ENCODE measurements at places on chromosomes 7 and 10.

DNA sequence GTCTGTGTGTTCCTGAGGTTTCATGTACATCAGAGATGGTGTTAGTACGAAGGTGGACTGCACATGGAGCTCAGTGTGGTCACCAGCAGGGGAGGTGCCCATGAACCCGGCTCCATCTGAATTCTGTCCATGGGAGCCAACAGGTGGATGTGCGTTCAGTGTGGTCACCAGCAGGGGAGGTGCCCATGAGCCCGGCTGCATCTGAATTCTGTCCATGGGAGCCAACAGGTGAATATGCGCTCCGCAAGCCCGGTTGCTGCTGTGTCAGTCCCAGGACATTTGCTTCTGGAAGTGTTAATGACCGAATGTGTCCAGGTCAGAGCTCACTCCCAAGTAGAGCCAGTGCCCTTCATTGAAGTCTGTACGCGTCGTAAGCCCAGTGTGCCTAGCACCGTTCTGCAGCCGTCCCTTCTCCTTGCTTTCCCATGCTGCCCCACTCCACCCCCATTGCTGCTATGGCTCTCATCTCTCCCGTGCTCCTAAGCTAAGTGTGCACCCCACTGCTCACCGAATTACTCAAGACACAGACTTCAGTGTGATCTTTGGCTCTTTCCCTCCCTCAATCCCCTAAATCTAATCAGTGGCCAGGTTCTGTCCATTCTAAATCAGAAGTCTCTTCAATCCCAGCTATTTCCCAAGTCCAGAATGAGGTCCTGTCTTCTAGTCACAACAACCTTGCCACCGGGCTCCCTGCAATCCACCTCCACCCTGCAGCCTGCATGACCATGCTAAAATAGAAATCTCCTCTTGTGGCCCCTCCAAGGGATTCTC is 352.4 kb downstream of the TCERG1L start:
- no peak for DNase-seq

GRCh38 chr7:149662591-149663095 is 110.7 kb downstream of the ZNF467 start:
- DNase-seq = peak; percentile 48

DNA sequence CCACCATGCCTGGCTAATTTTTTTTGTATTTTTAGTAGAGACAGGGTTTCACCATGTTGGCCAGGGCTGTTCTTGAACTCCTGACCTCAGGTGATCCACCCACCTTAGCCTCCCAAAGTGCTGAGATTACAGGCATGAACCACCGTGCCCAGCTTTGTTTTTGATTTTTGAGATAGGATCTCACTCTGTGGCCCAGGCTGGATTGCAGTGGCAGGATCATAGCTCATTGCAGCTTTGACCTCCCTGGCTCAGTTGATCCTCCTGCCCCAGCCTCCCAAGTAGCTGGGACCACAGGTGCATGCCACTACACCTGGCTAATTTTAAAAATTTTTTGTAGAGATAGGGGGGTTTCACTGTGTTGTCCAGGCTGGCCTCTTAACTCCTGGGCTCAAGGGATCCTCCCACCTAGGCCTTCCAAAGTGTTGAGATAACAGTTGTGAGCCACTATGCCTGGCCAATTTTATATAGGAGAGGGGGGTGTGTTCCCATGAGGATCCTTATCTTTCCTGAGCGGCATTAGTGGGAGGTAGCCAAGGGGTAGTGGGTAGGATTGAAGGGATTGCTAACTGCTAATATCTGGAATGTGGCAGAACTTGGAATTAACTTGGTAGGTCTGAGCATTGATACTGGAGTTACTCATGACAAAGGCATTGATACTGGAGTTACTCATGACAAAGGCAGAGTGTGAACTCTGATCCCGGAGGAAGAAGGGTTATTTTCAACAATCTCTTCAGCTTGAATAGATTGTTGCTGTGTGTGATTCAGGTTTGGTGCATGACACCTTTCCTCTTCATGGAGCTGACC is 1.0 kb upstream of the NOLC1 start:
- no peak for DNase-seq

- DNase-seq = peak; percentile 22
These were observed 722 bp downstream of the DENND10 start for GRCh38 chr10:119104654-119105015.

DNA sequence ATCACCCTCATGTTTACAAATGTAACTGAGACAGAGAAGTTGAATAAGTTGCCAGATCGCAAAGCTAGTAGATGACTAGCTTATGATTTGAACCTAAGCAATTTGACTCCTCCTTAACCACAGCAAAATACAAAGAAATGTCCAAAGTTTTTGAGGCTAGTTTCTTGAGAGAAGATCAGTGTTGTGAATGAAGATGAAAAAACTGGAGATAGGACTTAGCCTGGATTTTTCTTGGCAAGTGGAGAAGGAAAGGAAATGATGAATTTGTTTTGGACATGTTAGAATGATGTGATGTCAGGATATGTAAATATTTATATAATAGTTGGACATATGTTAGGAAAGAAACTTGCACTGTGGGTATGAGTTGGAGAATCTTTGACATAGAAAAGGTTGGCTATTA is 149.8 kb downstream of the LSMEM1 start:
- no peak for DNase-seq

DNA sequence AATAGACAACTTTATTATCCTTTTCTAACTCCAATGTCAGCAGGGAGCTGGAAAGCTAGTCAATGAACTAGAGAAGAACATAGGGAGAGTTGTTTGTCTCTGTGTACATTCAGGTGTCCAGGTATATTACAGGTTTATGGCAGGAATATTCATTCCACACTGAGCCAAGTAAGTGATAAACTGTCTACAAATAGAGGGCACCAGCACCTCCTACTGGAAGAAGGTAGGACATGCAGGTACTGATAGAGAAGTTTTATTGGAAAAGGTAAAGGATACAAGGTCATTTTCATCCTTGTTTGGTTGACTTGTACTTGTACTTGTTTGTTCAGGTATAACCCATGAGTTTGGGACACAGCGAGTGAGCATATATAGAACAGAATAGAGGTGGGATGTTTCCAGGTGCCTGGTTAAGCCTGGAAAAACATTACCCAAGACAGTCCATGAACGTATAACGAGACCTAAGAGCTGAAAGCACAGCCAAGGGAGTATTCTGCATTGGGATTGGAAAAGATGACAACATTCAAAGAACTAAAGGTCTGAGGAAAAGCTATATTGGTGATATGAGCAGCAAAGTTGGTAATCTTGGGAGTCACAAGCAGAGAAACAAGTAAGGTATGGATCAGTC is 61.4 kb upstream of the PPP1R3C start:
- peak; percentile 2 for DNase-seq

DNA sequence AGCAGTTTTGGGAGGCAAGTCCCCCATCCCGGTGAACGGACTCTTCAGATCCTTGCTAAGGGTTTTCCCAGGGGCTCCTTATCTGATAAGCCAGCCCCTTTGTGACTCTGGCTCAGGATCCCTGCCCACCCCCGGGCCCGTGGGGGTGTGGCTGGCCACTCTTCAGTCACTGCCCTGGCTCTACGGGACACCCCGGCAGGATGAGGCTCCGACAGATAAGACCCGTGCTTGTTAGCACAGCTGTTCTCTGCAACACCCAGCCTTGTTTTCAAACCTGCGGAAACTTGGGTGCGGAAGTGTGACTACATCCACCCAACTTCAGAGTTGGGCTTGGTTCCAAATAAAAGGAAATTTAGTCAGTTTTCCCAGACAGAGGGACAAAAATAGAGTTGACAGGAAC is 66.7 kb upstream of the PODXL start:
- no peak for DNase-seq
